ENCODE measurements at places on chromosomes 1 and 21.

DNA sequence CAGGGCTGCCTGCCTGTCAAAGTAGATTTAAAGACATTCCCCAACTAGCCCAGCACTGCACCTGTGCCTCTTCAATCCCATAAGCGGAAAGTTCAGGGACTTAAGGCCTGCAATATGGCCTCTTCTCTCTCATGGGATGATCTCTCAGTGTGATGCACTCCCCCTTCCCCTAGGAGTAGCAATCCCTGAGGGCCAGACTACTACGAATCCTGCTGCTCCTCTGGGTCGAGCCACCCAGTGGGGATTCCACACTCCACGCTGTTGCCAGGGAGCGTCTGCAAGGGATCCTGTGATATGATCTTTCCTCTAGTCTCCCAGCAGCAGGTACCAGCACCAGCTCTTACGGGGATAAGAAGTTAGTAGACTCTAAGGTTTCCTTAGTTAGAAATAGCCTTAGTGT is 13.2 kb upstream of the OR6N2 start:
- DNase-seq = no peak

- DNase-seq = no peak
These were observed 665.7 kb downstream of the ADGRL2 start for GRCh38 chr1:82466416-82466815.

- DNase-seq = no peak
These were observed 580 bp upstream of the NECTIN4 start for GRCh38 chr1:161089938-161090337.

GRCh38 chr21:24259241-24259640 is 1348.0 kb downstream of the MRPL39 start:
- no peak for DNase-seq

- no peak for DNase-seq
These were observed 81.1 kb downstream of the LHX4 start for GRCh38 chr1:180311011-180311730.
